ENCODE measurements at places on chromosomes 3 and 15. TPM values are rescaled to one million over a fixed set of nuclear protein-coding genes. Genes with fewer than 3 reads are reported as not detected.

STRIT1 gene
- total RNA-seq, result not detected

C3orf22 gene
- not detected for total RNA-seq

C2CD4B gene
- 1.3 TPM for total RNA-seq

IMPDH2 gene
- total RNA-seq, result 108 TPM

DNA sequence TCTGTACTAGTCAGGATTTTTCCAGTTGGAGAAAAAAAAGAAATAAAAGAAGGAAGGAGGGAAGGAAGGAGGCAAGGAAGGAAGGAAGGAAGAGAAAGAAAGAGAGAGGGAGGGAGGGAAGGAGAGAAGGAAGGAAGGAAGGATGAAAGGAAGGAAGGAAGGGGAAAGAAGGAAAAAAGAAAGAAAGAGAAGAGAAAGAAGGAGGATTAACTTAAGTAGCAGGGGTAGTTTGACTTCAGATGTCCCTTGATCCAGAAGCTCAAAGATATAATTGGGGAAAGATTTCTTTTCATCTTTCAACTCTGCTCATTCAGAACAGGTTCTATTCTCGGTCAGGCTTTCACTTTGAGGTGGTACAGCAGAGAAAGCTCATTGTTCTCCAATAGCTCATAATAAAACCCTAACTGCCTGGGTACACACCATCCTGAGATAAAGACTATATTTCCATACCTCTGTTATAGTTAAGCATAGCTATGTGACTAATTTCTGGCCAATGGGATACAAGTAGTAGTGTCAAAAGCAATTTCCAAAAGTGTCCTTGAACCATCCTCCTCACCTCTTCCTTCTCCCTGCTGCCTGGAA lies 23.5 kb upstream of the STT3B start:
- peak overlapping the region; percentile 76 for H3K4me3 ChIP-seq
- H3K27ac ChIP-seq, result peak overlapping the region; percentile 87
- H3K4me1 ChIP-seq, result peaks cover 35% of the 10 kb centered on the region
- no peaks in the 10 kb centered on the region for H3K27me3 ChIP-seq
- DNase-seq, result no peak

- no peak overlapping the region for H3K4me3 ChIP-seq
- peaks cover 11% of the 10 kb centered on the region for H3K4me1 ChIP-seq
- no peak for DNase-seq
- peaks cover 2% of the 10 kb centered on the region for H3K36me3 ChIP-seq
Measured at GRCh38 chr3:72679540-72680198, 168.6 kb downstream of the SHQ1 start.

DNA sequence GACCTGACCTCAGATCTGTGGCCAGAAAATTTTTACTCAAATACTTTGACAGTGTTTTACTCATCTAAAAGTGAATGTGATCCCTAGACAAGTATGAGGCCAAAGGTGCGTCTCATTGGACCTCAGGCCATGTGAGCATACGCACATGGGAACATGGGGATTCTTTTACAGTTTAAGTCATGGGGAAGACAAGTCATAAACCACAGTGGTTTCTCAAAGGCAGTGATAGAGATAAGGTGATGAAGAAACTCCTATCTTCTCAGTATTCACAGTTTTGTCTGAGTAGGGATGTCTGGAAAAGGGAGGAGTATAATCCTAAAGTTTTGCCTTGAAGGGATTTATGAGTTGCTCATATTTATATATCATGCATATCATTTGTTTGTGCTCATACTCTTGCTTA lies 173.8 kb downstream of the FNDC3B start:
- no peak overlapping the region for H3K4me3 ChIP-seq
- no peak overlapping the region for H3K27ac ChIP-seq
- peaks cover 10% of the 10 kb centered on the region for H3K4me1 ChIP-seq
- no peaks in the 10 kb centered on the region for H3K36me3 ChIP-seq
- DNase-seq, result no peak
- H3K27me3 ChIP-seq, result no peaks in the 10 kb centered on the region

All from T-helper 17 cell (primary cell).